ENCODE measurements at places on chromosomes 11 and 22. TPM values are rescaled to one million over a fixed set of nuclear protein-coding genes. Genes with fewer than 3 reads are reported as not detected.

The C22orf31 gene
- not detected for total RNA-seq

The TMEM86A gene
- 0.74 TPM for total RNA-seq

The KCNJ1 gene
- total RNA-seq: not detected

The MFNG gene
- 0.89 TPM for total RNA-seq

The KCNJ5 gene
- total RNA-seq: 0.04 TPM

The NXPE4 gene
- not detected for total RNA-seq

The ZBTB16 gene
- total RNA-seq: 0.18 TPM

The NLRP14 gene
- 0.65 TPM for total RNA-seq

The CD3E gene
- total RNA-seq: 1.1 TPM

GRCh38 chr11:25787416-25787815 is 544.5 kb upstream of the ANO3 start:
- H3K4me3 ChIP-seq: no peak overlapping the region
- no peak overlapping the region for H3K27ac ChIP-seq
- H3K27me3 ChIP-seq: no peaks in the 10 kb centered on the region
- H3K36me3 ChIP-seq: no peaks in the 10 kb centered on the region

DNA sequence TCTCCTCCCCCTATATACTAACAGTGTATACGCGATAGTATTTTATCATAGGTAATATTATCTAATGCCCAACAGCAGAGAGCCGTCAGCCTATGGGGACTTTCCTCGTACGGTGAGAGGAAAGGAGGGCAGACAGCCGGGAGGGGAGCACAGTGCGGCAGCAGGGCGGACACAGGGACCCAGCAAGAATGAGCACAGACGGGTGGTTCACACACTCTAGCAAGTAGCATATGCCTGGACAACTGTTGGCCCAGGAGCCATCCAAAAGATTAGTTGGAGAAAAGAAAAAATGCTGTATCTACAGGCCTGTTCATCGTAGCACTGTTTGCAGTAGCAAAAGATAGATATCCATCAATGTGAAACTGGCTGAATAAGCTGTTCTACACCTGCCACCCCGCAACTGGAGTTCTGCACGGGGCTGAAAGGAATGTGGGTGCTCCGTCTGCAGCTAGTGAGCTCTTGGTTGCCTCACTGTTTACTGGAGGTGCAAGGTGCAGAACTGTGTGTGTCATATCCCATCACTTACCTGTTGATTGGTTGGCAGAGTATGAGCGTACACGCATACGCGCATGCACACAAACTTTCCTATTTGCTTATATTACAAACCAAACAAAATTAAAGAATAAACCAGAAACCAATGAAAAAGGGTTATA is 324.3 kb downstream of the TBC1D22A start:
- no peaks in the 10 kb centered on the region for H3K27me3 ChIP-seq
- no peaks in the 10 kb centered on the region for H3K36me3 ChIP-seq
- H3K27ac ChIP-seq: no peak overlapping the region

DNA sequence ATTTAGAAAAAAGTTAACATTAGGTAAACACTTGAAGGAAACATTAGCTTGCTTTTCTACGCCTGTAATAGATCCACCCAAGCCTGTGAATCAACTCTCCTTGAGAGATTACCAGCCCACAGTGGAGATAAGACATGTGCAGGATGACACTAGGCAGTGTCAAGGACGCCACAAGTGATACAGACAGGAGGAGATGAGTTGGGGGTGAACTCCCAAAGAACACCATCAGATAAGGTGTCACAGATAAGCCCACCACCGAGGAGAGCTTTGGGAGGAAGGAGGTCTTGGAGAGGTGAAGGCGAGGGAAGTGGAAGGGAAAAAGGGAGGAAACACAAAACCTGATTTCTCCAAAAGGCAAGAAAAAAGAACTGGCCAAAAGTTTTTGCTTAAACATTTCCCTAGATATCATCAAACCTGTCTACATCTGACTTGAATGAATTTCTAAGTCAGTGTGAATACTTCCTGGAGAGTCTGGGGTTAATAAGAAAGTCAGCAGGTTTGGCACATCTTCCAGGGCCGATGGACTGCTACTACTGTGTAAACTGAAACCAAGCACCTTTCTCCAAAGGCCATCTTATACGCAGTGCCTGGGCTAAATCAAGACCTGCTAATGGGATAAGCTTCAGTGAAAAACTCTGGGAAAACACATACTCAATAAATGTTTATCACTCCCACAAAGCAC is 15.5 kb downstream of the CLTCL1 start:
- no peaks in the 10 kb centered on the region for H3K36me3 ChIP-seq
- no peak overlapping the region for H3K4me3 ChIP-seq
- peaks cover 7% of the 10 kb centered on the region for H3K4me1 ChIP-seq
- H3K27me3 ChIP-seq: peaks cover 17% of the 10 kb centered on the region
- DNase-seq: peak; percentile 77

DNA sequence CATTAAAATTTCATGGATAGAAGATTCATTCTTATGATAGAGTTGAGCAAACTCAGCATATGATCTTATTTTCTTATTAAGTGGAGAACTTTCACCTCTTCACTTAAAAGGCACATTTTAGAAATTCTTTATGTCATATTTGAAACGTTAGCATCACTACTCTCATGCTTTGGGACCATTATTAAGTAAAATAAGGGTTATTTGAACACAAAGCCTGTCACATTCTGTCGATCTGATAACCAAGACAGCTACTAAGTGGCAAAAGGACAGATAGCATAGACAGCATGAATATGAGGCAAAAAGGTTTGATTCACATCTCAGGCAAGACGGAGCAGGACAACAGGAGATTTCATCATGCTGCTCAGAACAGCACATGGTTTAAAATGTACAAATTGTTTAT is 247.6 kb upstream of the ANO3 start:
- H3K4me3 ChIP-seq: no peak overlapping the region
- H3K27ac ChIP-seq: no peak overlapping the region
- H3K27me3 ChIP-seq: no peaks in the 10 kb centered on the region

DNA sequence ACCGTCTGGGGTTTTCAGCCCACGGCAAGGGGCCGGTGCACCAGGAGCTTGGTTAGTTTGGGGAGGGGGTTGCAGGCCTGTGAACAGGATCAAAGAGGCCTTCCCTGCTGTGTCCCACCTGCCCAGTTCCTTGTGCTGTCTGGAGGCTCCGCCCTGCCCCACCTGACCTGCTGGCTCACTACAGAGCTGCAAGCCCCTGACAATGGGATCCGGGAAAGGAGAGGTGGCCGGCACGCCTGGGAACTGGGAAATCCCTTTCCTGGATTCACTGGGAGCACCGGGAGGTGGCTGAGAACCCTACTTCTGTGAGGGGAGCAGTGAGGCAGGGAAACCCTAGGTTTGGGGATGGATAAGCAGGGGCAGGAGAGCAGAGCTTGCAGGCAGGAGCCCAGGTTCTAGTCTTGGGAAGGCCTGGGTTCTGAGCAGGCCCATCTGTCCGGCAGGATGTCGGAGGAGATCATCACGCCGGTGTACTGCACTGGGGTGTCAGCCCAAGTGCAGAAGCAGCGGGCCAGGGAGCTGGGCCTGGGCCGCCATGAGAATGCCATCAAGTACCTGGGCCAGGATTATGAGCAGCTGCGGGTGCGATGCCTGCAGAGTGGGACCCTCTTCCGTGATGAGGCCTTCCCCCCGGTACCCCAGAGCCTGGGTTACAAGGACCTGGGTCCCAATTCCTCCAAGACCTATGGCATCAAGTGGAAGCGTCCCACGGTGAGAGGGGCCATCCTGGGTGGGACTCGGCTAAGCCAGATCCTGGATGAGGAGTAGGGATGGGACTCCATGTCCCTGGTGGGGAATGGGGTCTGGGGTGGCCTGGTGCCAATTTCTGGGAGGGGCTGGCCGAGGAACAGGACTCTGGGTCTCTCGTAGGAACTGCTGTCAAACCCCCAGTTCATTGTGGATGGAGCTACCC is 786 bp downstream of the CAPN1 start:
- peaks cover 11% of the 10 kb centered on the region for H3K4me1 ChIP-seq
- peaks cover 48% of the 10 kb centered on the region for H3K36me3 ChIP-seq
- DNase-seq: peak; percentile 59
- H3K4me3 ChIP-seq: peak overlapping the region; percentile 98

GRCh38 chr11:133197425-133197824 is 334.9 kb downstream of the OPCML start:
- no peak overlapping the region for H3K27ac ChIP-seq
- H3K36me3 ChIP-seq: no peaks in the 10 kb centered on the region
- no peak overlapping the region for H3K4me3 ChIP-seq
- DNase-seq: no peak
- H3K4me1 ChIP-seq: no peaks in the 10 kb centered on the region
- no peaks in the 10 kb centered on the region for H3K27me3 ChIP-seq

DNA sequence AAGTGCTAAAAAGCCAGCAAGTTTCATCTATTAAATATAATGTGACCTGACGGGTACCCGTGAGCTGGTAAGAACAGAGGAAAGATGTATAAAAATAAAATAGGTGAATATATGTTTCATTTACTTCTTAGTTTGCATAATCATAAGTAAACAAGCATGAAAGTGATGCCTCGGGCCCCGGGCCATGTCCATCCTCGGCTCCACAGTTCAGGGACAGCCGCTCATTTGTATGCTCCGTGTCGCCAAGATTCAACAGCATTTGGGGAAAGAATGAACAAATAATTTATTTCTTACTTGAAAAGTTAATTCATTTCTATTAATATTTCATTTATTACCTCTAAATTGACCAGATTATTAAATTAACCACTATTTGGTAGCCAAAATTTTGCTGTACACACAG is 251.8 kb downstream of the NTM start:
- H3K27ac ChIP-seq: no peak overlapping the region
- no peaks in the 10 kb centered on the region for H3K36me3 ChIP-seq
- DNase-seq: no peak
- H3K27me3 ChIP-seq: no peaks in the 10 kb centered on the region
- H3K4me1 ChIP-seq: no peaks in the 10 kb centered on the region

GRCh38 chr11:8015753-8016239 is 28.7 kb downstream of the EIF3F start:
- no peak overlapping the region for H3K4me3 ChIP-seq
- H3K27me3 ChIP-seq: peaks cover 11% of the 10 kb centered on the region
- H3K36me3 ChIP-seq: no peaks in the 10 kb centered on the region
- no peak for DNase-seq

- no peaks in the 10 kb centered on the region for H3K27me3 ChIP-seq
- no peak for DNase-seq
- H3K4me3 ChIP-seq: no peak overlapping the region
Observed at GRCh38 chr11:94666792-94667721, 99.9 kb downstream of the PIWIL4 start.

GRCh38 chr11:57899378-57899777 is 124.3 kb upstream of the OR9Q1 start:
- no peak for DNase-seq
- no peak overlapping the region for H3K4me3 ChIP-seq
- no peaks in the 10 kb centered on the region for H3K27me3 ChIP-seq
- H3K36me3 ChIP-seq: no peaks in the 10 kb centered on the region

DNA sequence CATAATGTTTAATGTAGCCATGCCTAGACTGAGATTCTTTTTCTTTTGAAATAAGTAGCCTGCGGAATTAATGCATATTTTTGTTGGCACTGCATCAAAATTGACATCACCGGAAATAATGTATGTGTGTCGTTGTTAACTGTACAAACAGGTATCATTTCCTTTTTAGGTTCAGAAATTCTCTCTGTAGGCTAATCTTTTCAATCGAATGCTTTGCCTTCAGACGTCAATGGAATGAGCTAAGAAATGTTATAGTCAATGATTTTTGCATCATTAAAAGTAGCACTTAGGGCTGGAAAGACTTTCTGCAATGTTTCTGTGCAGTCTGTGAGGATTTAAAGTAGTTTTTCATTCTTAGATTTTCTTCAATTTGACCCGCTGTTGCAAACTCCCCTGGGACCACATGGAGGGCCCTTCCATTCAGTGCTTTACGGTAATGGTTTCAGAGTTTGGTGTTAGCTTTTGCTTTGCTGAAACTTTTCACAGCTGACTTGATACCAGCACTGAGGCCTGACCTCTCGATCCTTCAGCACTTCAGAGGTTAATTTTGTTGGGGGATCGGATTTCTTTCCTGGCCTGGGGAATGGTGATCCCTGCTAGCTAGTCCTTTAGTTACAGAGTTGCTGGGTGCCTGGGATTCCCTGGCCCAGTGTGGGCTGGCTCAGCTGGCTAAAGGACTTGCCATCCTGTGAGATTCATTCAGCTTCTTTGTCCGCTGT is 137.8 kb downstream of the DBX1 start:
- no peaks in the 10 kb centered on the region for H3K36me3 ChIP-seq
- no peak overlapping the region for H3K27ac ChIP-seq
- DNase-seq: no peak

- H3K27ac ChIP-seq: no peak overlapping the region
- H3K27me3 ChIP-seq: no peaks in the 10 kb centered on the region
- H3K36me3 ChIP-seq: peaks cover 75% of the 10 kb centered on the region
- H3K4me3 ChIP-seq: no peak overlapping the region
Observed at GRCh38 chr11:118521892-118522311, 5.4 kb upstream of the TTC36 start.

DNA sequence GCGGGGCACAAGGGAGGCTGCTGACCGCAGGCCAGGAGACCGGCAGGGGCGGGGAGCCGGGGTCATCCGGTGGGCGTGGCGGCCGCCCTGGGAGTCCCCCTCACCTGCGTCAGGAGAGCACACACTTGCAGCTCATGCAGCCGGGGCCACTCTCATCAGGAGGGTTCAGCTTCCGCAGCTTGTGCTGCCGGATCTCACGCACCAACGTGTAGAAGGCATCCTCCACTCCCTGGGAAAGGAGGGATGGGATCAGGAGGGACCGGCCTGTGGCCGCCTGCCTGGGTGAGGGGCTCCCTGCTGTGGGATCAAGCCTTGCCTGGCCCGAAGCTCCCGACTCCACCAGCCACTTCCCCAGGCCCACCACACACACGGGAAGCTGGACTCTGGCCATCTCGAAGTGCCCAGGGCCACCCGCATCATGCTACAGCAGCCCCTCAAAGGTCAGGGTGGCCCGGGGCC is 2.8 kb downstream of the HRAS start:
- H3K27ac ChIP-seq: no peak overlapping the region
- no peak overlapping the region for H3K4me3 ChIP-seq
- peaks cover 15% of the 10 kb centered on the region for H3K4me1 ChIP-seq
- H3K36me3 ChIP-seq: peaks cover 35% of the 10 kb centered on the region
- no peaks in the 10 kb centered on the region for H3K27me3 ChIP-seq
- peak; percentile 20 for DNase-seq

DNA sequence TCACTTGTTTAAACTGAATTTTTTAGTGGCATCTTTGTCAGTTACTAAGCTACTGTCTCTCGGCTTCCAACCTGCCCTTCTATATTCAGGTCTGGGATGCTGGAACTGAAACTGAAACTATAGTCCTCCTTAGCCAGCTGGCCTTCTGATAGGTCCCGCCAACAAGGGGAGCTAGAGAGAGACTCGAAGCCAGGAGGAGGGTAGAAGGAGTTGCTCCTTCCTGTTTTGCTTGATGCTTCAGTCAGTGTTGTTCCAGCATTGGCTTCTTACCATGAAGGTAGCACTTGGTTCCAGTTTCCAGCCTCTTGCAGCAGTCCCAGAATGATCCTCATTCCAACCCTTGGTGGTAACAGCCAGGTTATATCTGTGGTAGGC is 32.9 kb upstream of the HORMAD2 start:
- no peaks in the 10 kb centered on the region for H3K4me1 ChIP-seq
- H3K36me3 ChIP-seq: no peaks in the 10 kb centered on the region
- no peak overlapping the region for H3K27ac ChIP-seq
- H3K27me3 ChIP-seq: peaks cover 11% of the 10 kb centered on the region
- H3K4me3 ChIP-seq: no peak overlapping the region
